Tibial artery (tissue), 4 donors: ENCODE measurements at places on chromosomes 1 and 21.

GRCh38 chr1:246459221-246459620, 47.9 kb downstream of the SMYD3 start:
- no peaks in the 10 kb centered on the region for H3K36me3 ChIP-seq
- no peak overlapping the region for H3K27ac ChIP-seq
- H3K4me3 ChIP-seq, result no peak overlapping the region
- H3K4me1 ChIP-seq, result no peaks in the 10 kb centered on the region
- no peak for DNase-seq

GRCh38 chr1:186078245-186078644, 296.8 kb downstream of the TPR start:
- H3K4me3 ChIP-seq, result no peak overlapping the region
- no peak overlapping the region for H3K27ac ChIP-seq
- H3K36me3 ChIP-seq, result no peaks in the 10 kb centered on the region
- no peaks in the 10 kb centered on the region for H3K4me1 ChIP-seq
- no peaks in the 10 kb centered on the region for H3K27me3 ChIP-seq

DNA sequence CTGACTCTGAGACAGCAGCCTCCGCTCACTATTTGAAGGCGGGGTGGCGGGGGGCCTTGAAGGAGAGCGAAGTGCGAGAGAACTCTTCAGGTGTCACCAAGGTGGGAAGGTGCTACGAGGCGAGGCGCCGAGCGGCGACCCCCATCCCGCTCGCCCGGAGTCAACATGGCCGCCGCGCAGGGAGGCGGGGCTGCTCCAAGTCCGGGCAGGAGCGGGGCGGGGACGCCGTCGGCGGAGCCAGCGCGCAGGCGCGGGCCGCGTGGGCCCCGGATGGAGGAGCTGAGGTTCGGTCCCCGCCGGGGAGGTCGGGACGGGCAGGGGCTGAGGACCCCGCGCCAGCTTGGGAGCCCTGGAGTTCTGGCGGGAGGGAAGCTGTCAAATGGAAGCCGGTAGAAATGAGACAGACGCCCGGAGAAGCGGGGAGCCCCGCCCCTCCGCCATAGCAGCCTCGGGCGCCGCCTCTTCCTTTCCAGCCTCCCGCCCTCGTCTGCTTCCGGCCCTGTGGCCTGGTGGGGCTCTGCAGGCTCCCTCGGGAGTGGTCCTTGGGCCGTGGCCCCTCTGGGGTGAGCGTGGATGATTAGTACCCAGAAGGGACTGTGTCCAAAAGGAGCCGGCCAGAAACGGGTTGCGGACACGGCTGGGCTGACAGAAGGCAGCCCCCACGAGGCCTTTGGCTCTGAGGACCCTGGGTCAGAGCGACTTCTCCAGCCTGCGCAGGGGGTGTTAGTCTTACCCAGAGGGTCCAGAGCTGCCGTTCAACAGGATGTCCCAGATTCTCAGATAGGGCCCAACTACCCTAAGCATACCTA, at the start of gene PIGV:
TSS of gene PIGV (plus strand) at position 245 of the 809 bp plus-strand sequence. CDS start 2,866 bp downstream, outside the sequence.
- peaks cover 5% of the 10 kb centered on the region for H3K4me1 ChIP-seq
- H3K27ac ChIP-seq, result peak within 1 kb of the TSS; percentile 100
- peak within 1 kb of the TSS; percentile 60 for H3K4me3 ChIP-seq
- peak; percentile 82 for DNase-seq
- H3K27me3 ChIP-seq, result no peaks in the 10 kb centered on the region
- H3K36me3 ChIP-seq, result no peaks in the 10 kb centered on the region

GRCh38 chr1:229221106-229222019, 49.5 kb upstream of the RAB4A start:
- peak overlapping the region; percentile 76 for H3K27ac ChIP-seq
- H3K4me3 ChIP-seq, result no peak overlapping the region
- H3K36me3 ChIP-seq, result no peaks in the 10 kb centered on the region
- DNase-seq, result no peak

DNA sequence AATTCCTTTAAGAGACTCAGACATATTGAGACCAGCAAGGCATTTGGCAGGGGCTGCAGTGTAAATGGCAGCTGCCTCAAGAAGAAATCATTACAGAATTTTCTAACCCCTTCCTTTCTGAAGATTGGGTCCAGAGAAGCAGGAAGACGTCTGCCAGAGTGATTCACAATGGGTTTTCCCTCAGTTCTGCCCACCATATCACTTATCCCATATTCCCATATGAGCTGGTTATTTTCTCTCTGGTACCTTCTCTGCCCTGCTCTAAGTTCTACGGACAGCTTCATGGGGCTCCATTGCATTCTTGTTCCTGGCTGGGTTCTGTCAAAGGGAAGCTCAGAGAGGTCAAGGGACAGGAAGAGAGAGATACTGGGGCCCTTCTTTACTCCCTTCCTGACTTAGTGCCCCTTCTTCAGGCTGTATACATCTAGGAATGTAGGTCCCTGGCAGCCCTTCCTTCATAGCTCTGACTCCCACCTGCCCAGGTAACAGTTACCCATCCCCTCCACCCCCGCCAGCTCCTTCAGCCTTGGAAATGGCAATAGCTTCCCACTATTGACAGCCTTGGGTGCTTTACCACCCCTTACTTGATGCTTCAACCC, 420.6 kb upstream of the DAB1 start:
- DNase-seq, result no peak
- no peaks in the 10 kb centered on the region for H3K36me3 ChIP-seq
- H3K27me3 ChIP-seq, result no peaks in the 10 kb centered on the region
- no peak overlapping the region for H3K27ac ChIP-seq
- no peak overlapping the region for H3K4me3 ChIP-seq
